Stimulated activated CD8-positive, alpha-beta memory T cell treated with anti-CD3 and anti-CD28 coated beads, Interleukin-4, amount 100 ng/mL, for 24 hours (primary cell): ENCODE measurements at places on chromosomes 13 and 19.

- DNase-seq: no peak
Observed at GRCh38 chr19:18167975-18168645, 5.5 kb upstream of the IFI30 start.

DNA sequence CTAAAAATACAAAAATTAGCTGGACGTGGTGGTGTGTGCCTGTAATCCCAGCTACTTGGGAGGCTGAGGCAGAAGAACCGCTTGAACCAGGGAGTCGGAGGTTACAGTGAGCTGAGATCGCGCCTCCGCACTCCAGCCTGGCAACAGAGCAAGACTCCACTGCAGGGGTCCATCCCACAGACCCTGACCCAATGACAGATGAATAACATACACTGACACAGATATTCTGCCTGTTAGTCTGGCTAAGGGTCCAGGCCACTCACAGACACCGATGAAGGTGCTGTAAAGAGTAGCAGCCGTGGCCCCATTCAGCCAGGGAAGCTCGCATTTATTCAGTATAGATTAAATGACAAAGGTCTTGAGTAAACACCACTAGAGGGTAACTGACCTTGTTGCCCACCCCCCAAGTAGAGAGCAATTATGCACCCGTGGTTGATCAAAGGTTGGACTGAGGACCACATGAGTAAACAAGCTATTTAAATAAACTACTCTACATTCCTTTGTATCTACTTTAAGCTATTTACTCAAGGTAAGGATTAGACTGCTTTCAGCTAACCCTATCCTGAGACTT is 8.5 kb upstream of the CRYL1 start:
- no peak for DNase-seq

- DNase-seq: no peak
Observed at GRCh38 chr13:109897988-109898624, 111.7 kb upstream of the IRS2 start.

- DNase-seq: no peak
Observed at GRCh38 chr19:6852001-6852400, 35.4 kb upstream of the ADGRE1 start.

- DNase-seq: no peak
Observed at GRCh38 chr19:3610745-3611717, 4.4 kb upstream of the TBXA2R start.
